ENCODE measurements at places on chromosomes 4 and X.

GRCh38 chr4:54446581-54446980 is 211.2 kb upstream of the KIT start:
- no peak for DNase-seq

DNA sequence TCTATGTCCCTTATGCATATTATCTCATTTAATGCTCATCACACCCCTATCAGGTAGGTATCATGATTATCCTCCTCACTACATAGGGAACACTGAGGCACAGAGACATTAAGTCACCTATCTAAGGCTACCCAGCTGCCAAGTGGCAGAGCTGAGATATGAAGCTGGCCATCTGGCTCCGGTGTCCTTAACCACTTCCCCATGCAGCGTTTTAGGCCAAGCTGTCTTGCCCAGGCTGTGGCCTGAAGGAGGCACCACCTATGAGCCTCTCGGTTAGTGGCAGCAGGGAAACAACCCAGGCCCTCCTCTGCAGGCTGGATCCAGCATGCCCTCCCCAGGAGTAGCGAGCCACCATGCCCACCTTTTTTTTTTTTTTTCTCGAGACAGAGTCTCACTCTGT is 16.3 kb downstream of the PJA1 start:
- DNase-seq: no peak

- no peak for DNase-seq
Observed at GRCh38 chr4:101823864-101824263, 33.3 kb downstream of the BANK1 start.

- no peak for DNase-seq
Observed at GRCh38 chr4:55635282-55635681, 816 bp downstream of the NMU start.

GRCh38 chr4:119570401-119570800 is 58.2 kb downstream of the PDE5A start:
- DNase-seq: no peak

GRCh38 chrX:50779694-50780093 is 34.3 kb downstream of the SHROOM4 start:
- no peak for DNase-seq

DNA sequence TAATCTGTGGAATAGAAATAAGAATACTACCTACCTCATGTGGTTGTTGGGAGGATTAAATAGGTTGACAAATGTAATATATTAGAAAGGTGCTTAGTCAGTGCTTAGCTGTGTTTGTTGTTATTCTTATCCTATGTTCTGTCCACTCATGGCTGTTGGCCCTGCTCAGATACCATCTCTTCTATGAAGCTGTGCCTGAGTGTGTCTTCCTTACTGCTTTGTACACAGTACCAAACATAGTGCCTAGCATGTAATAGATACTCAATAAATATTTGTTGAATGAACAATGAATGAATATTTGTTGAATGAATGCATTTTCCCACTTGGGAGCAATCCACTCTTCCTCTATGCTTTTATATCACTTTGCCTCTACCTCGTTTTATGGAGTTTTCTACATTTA is 57.2 kb downstream of the NHS start:
- no peak for DNase-seq

Data from stimulated activated CD4-positive, alpha-beta T cell treated with anti-CD3 and anti-CD28 coated beads, TNF-alpha, amount 100 ng/mL, for 4 hours (primary cell).